ENCODE measurements at places on chromosomes 3 and 15.

GRCh38 chr3:118550122-118550521, 484.5 kb downstream of the IGSF11 start:
- DNase-seq: no peak

DNA sequence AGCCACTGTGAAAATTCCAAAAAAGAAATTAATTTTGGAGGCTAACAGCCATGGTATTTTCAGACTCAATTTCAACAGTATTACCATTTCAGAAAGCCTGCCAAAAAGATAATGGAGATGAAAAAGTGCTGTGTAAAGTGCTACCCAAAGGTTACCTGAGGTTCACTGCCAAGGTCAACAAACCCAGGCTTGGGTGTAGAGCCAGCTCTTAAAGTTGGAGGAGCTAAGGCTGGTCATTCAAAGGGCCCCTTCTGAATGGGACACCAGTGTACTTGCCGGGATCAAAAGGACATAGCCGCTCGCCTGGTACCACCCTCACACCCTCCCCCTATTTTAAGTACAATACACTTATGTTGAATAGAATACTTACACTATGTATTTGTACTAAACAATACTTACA, 64.5 kb downstream of the ETV5 start:
- no peak for DNase-seq

GRCh38 chr3:50620820-50621219, 3.9 kb downstream of the MAPKAPK3 start:
- DNase-seq: no peak

- no peak for DNase-seq
Measured at GRCh38 chr3:42653560-42654330, at the start of gene ZBTB47. Gene ZBTB47, plus strand, starts transcription at chr3:42653697. Its CDS starts 4,659 bp downstream, at chr3:42658356.

GRCh38 chr3:182214416-182214815, 502.7 kb downstream of the SOX2 start:
- DNase-seq: no peak

- DNase-seq: no peak
Measured at GRCh38 chr3:54307566-54308180, 185.3 kb downstream of the CACNA2D3 start.

DNA sequence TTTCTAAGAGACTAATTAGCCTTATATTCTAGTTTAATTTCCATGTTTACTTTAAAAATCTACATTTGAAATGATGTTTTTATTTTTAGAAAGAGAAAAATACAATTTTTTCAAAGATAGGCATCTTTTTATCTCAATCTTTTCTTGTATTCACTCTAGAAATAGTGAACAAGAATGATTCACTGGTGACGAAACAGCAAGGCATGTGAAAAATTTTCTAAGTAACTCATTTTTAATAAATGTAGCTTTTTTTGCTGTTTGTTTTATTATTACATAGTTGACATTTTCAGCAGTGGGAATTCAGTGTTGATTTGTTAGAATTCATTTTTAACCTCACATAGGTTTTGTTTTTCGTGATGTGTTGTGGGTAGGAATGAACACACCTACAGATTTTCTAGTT, 1226.4 kb downstream of the NSUN3 start:
- no peak for DNase-seq

GRCh38 chr15:95086531-95087252, 855.3 kb downstream of the MCTP2 start:
- no peak for DNase-seq

DNA sequence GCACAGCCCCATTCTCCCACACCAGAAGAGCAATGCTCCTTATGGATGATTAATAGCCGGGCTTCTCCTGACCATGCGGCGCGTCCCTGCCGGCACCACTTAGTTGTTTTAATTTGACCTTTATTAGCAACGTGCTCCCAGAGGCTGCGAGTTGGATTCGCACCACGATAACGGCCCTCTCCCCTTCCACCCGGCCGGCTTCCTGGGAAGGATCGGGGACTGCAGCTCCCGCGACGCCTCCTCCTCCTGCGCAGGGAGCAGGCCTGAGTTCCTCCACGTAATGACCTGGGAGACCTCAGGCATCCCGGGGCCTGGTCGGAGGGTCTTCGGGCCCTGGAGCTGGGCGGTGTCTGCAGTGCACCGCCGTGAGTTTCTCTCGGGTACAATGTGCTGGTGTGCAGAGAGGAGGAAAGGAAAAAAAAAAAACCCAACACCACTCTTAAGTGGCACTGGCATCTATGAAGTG, 243.3 kb upstream of the TOPAZ1 start:
- DNase-seq: no peak

- DNase-seq: peak; percentile 42
Measured at GRCh38 chr3:195548987-195549386, 5.9 kb upstream of the PPP1R2 start.

GRCh38 chr15:72585025-72585424, 69.5 kb upstream of the GOLGA6B start:
- no peak for DNase-seq

- DNase-seq: no peak
Measured at GRCh38 chr15:84685304-84685703, 27.3 kb upstream of the NMB start.

- no peak for DNase-seq
Measured at GRCh38 chr3:160982491-160982890, 122.7 kb downstream of the B3GALNT1 start.

DNA sequence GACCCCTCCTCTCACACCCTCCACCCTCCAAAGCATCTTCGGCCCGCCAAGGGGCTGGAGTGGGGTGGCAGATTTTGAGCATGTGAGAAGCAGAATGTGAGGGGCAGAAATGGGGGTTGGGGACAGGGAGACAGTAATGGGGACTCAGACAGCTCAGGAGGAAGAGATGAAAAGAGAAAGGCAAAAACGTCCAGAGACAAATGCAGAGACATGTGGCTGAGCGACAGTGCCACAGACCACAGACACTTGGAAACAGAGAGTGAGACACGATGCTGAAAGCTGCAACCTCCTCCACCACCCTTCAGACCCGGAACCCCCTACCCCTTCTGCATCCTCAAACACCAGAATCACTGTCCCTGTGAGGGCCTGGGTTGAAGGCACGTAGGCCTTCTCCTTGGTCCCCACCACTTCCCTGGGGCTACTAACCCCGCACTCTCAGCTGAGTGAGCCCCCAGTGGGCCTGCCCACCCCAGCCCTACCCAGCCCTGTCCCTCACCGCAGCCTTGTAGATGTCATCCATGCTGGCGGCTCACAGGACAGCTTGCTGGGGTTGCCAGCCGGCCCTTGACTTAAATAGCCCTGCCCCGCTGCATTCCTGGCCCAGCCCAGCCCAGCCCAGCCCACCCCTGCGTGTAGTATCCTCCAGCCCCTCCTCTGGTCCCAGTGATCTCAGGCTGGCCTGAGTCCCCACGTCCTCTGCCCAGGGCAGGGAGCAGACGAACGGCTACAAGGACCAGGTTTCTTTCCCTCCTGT, at the start of gene TNNC1:
TNNC1 (minus strand) TSS at position 546 of the 754 bp plus-strand sequence; CDS start at position 520, 26 bp downstream.
- no peak for DNase-seq

- DNase-seq: no peak
Measured at GRCh38 chr3:83953417-83954089, 1005.2 kb upstream of the CADM2 start.

DNA sequence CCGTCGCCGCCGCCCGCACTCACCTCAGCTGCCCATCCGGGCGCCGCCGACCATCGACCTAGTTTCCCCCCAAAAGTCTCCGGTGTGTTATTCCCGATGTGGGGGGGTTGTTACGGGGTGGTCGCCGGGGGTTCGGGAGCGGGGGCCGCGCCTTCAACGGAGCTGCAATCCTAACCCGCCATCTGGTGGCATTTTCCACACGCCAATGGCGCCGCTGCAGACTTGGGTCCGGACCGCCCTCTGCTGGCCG, at the start of gene STAG1:
STAG1 (minus strand) TSS at position 207 of the 250 bp plus-strand sequence. CDS start 121,480 bp downstream, outside the sequence.
- DNase-seq: no peak

- DNase-seq: no peak
Measured at GRCh38 chr3:126267169-126267975, 87.0 kb upstream of the ALDH1L1 start.

DNA sequence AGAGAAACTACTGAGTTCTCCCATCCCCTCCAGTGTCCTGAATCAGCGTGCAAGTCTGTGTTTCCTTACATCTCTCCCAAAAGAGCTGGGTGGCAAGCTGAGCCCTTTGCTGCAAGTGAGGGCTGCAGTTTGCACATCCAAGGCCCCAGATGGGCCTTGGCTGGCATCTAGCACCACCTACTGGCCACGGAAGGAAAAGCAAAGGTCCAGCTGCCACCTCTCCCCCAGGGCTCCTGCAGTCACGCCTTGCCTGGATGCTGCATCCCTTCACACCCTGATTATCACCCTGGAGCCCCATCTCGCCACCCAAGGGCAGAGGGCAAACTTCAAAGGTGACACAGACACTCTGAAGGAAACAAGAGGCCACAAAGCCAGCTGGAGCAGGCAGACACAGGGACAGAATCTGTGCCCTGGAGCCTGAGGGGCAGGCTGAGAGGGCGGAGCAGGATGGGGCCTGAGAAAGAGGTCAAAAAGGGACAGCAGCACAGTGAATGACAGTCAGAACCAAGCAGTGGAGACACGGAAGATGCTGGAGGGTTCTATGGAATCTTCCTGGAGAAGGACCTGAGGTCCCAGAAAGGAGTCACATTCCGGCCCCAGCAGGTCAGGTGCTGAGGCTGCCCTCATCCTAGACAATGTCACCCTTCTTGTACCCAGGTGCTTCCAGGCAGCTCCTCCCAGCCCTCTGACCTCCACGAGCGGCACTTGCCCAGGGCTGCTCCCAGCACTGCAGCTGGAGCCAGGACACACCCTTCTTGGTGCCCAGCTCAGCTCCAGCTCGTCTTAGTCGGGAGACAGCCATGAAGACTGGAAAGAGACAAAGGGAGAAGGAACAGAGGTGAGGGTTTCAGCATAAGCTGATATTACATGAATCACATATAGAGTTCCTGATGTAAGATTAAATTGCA, 18.3 kb upstream of the NTRK3 start:
- peak; percentile 4 for DNase-seq

GRCh38 chr3:139774560-139775302, 97.0 kb upstream of the NMNAT3 start:
- no peak for DNase-seq

DNA sequence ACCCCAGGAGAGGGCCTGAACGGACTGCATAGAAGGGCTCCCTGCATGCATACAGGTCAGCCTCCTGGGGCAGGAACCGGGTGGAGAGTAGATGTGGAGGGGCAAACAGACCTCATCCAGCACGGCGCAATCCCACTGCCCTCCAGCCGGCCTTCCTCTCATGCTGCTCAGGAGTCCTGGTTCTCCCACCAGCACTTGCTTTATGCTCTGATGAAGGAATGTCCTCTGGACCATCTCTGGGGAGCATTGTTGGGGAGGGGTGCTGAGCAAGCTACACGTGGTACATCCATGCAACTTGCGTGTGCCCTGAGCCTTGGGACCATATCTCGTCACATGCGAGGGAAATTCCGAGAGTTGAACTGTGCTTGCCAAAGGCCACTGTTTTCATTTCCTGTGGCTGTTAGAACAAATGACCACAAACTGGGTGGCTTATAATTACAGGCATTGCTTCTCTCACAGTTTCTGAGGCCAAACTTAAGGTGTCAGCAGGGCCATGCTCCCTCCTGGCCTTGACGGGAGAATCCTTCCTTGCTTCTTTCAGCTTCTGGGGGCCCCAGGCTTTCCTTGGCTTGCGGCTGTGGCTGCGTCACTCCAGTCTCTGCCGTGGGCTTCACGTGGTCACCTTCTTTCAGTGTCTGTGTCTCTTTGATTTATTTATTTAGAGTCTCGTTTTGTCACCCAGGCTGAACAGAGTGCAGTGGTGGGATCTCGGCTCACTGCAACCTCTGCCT, 12.2 kb downstream of the SELENOS start:
- no peak for DNase-seq

DNA sequence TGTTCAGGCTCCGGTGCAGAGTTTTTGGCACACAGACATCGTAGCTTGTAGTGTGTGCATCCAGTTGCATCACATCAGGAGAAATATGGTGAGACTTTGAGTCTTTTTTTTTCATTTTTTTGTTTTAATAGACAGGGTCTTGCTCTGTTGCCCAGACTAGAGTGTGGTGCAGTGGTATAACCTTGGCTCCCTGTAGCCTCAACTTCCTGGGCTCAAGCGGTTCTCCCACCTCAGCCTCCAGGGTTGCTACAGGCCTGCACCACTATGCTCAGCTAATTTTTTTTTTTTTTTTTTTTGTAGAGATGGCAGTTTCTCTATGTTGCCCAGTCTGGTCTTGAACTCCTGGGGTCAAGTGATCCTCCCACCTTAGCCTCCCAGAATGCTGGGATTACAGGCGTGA, 51.1 kb upstream of the TEX264 start:
- DNase-seq: no peak

GRCh38 chr3:188183452-188183851, 29.5 kb downstream of the LPP start:
- no peak for DNase-seq
